ENCODE measurements at places on chromosomes 7 and 10.

- DNase-seq = no peak
These were observed 103.6 kb upstream of the EGR2 start for GRCh38 chr10:62919776-62920175.

DNA sequence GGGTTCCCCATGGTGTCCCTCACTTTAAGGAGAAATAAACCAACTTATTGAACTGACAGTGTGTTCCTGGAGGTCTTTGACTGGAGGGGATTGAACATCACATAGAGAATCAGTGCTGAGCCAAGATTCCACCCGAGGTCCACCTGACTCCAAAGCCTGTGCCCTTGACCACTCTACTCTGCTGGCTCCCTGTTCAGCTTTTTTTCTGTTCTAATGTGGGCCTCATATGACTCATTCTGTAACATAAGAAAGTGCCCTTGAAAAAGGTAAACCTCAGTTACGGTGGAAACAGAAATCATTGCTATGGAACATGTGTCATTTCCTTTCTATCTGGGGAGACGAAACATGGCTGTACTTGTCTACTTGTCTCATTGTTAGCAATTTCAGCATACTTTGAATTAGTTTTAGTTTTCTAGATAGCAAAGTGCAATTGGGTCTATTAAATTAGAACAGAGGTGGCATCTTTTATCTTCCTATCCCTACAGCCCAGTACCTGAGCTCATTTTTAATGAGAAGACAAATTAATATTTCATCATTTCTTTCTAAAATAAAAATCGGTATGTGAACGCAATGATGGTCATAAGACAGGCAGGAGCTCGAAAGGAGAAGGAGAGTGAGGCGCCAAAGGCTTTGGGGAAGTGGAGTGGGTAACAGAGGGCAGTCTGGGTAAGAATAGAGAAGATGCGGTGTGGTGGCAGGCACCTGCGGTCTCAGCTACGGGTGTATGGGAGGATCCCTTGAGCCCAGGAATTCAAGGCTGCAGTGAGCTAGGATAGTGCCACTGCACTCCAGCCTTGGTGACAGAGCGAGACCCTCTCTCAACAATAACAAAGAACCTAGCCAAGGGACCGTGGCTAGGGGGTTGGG, 1.5 kb downstream of the GSDME start:
- DNase-seq = no peak

- no peak for DNase-seq
These were observed 10.7 kb downstream of the GOT1 start for GRCh38 chr10:99419688-99420087.

DNA sequence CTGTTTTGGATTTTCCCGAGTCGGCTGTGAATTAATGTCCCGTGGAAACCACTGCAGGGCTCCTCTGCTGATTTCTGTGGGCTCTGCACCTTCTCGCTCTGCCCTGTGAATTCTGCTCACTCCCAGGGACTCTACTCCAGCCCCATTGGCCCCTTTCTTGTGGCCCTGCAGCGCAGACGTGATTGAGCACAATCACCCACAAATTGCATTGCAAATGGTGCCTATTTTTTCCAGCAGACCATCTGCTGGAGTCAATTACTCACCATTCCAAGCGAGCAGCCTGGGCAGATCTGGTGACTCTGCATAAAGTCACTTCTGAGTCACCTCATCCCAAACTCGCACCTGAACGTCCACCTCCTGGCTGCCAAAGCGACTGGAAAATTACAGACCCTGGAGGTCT, 235.8 kb downstream of the PAXIP1 start:
- no peak for DNase-seq

DNA sequence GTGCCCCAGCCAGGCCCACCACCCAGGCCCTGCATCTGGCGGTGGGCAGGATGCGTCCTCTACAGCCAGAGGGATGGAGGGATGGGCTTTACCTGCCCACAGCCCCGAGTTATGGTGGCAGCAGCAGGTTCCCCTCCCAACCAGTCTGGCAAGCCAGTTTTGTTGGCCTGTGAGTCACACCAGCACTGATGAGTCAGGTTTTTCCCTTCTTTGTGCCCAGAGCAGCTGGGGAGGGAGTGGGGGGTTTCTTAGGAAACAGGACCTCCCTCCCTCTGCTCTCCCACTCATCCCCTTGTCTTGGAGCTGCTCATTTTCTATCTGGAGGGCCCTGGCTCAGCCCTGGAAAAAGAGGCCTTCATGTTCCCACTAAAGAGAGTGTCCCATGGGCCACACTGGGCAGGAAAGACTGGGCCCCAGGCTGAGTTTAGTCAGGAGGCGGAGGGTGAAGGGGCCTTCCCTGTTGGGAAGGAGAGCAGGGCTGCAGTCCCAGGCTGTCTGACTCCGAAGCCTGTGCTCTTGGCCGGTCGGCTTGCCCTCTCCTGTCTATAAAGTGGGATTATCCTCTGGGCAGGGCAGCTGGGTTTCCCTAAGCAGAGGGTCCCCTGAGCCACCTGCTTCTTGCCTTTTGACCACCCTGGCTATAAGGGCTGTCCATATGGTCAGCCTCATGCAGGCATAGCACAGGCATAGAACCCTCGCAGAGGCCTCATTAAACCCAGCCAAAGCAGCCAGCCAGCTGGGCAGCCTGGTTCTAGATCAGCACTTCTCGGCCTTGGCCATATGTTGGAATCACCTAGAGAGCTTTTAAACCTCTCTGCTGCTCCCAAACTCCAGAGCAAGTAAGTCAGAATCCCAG, 30.2 kb upstream of the ANKRD2 start:
- peak; percentile 72 for DNase-seq

- DNase-seq = no peak
These were observed 1.4 kb downstream of the CELF2 start for GRCh38 chr10:11018855-11019631.

DNA sequence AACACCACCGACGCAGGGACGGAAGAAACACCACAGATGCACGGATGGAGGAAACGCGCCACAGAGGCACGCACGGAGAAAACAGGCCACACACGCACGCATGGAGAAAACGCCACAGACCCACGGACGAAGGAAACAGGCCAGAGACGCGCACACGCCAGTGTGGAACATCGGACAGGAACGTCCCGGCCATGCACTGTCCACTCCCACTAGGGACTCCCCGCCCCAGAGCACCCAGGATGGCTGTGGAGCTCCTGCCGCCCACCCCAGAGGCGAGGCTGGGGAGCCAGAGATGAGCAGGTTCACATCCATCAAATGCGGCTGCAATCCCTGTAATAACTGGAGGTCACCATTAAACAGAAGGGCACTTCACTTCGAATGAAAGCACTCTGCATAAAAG, 17.3 kb downstream of the DIP2C start:
- DNase-seq = no peak

DNA sequence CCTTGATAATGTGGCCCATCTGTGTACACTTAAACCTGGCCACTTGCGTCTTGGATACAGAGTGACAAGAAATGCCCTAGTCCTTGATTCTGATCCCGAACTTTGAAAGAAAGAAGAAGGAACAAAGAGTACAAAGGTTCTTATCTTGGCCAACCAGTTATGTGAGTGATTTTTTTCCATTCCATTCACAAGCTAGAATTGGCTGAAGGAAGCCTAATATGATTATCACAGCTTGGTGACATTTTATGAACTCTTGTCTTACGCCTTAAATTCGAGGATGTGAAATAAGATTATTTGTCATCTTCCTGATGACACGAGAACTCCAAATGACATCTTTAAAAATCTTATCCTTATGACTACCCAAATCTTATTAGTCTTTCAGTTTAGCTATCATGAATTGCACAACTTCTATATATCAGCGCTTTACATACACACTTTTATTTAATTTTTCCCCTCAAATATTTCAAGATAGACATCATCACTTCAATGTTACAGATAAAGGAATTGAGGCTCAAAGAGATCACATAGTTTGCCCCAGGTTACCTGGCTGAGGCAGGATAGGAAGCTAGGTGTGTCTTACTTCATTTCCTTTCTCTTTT, 13.0 kb upstream of the SP4 start:
- DNase-seq = no peak

- no peak for DNase-seq
These were observed 35.7 kb downstream of the PPP1R9A start for GRCh38 chr7:94943134-94943533.

- DNase-seq = peak; percentile 55
These were observed 228.4 kb downstream of the FANK1 start for GRCh38 chr10:126124668-126125349.

GRCh38 chr7:137816696-137817320, 30.0 kb downstream of the DGKI start:
- peak; percentile 3 for DNase-seq

- DNase-seq = no peak
These were observed 43.9 kb downstream of the FOXK1 start for GRCh38 chr7:4725850-4726450.

- peak; percentile 93 for DNase-seq
These were observed 17.1 kb downstream of the ENTPD7 start for GRCh38 chr10:99676426-99676825.

- DNase-seq = no peak
These were observed 198.3 kb downstream of the ADRA2A start for GRCh38 chr10:111275091-111275490.

- DNase-seq = no peak
These were observed 21.3 kb upstream of the HERPUD2 start for GRCh38 chr7:35716038-35716803.

GRCh38 chr7:12540850-12541249, 29.7 kb upstream of the SCIN start:
- no peak for DNase-seq

- DNase-seq = no peak
These were observed 48.9 kb upstream of the FIGNL1 start for GRCh38 chr7:50499092-50499491.

DNA sequence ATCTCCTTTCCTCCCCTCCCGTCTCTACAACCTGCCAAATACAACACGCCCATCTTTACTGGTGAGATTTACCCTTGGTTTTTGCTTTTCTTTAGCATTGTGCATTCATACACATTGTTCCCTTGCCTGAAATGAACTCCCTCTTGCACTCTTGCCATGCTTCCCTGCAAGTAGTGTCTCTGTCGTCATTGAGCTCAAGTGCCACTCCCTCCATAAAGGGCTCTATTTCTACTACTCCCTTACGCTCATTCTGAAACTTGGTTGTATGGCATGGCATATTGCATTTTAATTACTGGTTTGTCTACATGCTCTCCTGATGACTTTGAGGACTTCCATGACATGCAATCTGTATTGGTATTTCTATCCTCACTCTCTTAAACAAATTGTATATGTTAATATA, 242.7 kb downstream of the THSD7A start:
- no peak for DNase-seq

DNA sequence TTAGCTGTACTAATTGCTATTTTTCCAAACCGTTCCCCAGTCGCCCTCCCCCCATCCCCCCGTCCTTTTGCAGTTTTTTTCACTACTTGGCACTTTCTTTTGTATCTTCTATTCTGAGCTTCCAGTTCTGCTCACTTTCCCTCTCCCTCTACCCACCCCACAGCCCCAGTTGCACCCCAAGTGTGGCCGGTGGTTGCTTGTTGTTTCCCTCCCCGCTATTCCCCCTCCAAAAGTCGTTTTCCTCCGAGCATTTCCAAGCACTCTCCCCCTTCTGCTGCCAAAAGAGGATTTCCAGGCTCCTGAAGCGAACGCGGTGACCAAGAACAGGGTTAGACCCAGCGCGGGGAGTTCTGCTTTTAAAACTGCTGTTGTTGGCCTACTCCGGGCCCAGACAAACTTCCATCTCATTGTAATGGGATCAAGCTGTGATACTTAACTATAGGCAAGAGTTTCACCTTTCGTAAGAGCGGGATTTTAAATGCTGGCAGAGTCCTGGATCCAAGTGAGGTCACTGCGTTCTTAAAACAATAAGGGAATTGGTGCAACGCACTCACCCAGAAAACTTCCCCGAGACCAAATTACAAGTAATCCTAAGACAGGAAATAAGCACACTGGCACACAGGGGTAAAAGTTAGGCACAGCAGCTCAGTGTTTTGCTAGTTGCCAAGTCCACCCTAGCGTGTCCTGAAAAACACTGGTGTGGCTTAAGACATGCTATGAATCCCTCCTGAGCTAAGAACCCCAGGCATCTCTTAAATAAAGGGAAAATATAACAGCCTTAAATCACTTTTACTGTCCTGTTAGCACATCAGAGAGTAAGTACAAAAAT, 1.5 kb upstream of the RGS10 start:
- DNase-seq = no peak

- DNase-seq = no peak
These were observed 361.5 kb upstream of the LRRTM3 start for GRCh38 chr10:66564287-66564686.

DNA sequence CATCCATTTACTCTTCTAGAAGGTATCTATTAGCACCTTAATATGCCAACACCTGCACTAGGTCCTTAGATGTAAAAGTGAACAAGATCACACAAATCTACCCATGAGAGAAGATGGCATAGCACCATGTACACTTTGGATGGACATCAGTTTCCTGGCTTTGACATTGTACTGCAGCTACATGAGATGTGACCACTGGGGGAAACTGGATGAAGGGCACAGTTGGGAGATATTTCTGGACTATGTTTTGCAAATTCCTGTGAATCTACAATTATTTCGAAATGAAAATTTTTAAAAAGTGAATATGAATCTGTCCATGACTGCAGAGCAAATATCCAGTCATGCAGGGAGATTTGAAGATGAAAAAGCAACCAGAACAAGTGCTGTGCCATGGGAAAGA, 124.5 kb downstream of the PRKCQ start:
- DNase-seq = no peak

GRCh38 chr10:122561212-122561611, 658 bp downstream of the DMBT1 start:
- DNase-seq = no peak

- DNase-seq = no peak
These were observed 424.6 kb upstream of the SORCS1 start for GRCh38 chr10:107589081-107589480.

DNA sequence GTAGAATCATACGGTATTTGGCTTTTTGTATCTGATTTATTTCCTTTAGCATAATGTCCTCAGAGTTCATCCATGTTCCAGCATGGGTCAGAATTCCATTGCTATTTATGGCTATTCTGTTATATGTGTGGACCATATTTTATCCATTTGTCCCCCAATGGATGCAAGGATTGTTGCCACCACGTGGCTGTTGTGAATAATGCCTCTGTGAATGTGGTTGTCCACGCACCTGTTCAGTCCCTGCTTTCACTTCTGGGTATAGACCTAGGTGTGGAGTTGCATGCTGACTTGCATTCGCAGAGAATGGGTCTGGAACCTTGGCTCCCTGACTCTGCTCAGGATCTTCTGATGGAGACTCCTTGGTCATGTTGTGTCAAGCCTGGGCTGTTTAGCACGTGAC, 199.9 kb downstream of the CAMK1D start:
- no peak for DNase-seq

GRCh38 chr10:266974-267425, 131.7 kb downstream of the ZMYND11 start:
- DNase-seq = no peak

GRCh38 chr7:77747178-77747577, 50.9 kb downstream of the RSBN1L start:
- no peak for DNase-seq

- DNase-seq = no peak
These were observed 98.9 kb upstream of the PRR15 start for GRCh38 chr7:29464753-29465152.

DNA sequence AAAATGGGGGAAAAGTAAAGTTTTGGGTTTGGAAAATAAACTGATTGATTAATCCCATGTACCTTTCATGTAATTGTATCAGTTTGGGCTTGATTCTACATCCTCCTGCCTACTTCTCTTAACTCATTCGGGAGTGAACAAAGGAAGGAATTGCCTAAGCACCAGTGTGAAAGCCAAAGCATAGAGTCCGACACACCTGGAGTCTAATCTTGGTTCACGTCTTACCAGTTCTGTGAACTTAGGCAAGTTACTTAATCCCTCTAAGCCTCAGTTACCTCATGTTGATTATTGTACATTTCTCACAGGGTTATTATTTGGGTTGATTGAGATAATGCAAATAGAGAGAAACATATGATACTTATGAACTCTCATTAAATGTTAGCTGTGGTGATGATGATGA, 41.1 kb upstream of the PRPS1L1 start:
- no peak for DNase-seq

Measured in fibroblast of skin of left biceps (primary cell).